Amygdala (tissue), 56 donors: ENCODE measurements at places on chromosomes 13 and 19.

- no peak for DNase-seq
Observed at GRCh38 chr13:27960362-27961226, 8.5 kb downstream of the CDX2 start.

DNA sequence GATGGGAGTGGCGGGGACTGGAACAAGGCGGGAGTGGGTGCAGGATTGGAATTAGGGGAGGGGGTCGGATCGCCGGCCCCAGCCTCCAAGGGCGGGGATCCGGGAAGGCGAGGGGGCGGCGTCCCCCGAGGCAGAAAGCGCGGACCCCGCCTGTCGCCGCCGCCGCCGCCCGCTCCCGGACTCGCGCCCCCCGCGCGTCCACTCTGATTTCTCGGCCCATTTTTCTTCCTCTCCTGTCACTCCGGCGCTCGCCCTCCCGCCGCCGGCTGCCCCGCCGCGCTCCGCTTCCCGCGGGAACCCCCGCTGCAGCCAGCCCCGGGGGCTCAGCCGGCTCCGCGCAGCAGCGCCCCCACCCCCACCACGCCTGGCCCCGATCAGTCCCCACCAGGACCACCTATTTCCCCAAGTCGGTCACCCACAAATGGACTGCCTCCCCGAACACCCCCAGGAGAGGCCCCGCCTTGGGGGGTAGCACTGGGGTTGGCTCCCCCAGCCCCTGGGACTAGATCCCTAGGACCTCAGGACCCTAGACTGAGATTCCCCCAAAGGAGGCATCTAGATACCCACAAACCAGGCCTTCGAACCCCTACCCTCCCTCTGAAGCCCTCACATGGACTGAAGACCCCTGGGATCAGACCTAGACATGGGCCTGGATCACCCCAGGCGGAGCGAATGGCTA lies 12.6 kb upstream of the ERFL start:
- DNase-seq, result no peak

DNA sequence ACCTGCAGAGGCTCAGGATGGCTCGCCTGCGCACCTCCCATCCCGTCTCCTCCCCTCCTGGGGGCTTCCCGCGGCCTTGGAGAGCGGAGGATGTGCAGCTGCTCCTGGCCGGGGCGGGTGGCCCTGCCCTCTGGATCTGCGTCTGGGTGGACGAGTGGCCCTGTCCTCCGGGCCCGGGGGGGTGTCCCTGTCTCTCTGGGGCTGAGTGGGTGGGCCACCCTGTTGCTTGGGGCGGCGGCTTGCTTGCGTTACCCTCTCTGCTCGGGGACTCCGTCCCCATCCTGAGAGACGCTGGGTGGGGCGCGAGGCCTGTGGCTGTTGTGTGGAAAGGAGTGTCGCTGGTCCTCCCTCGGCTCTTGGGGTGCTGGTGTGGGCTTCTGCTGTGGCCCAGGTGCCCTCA lies 34.6 kb downstream of the DOT1L start:
- no peak for DNase-seq

- no peak for DNase-seq
Observed at GRCh38 chr13:83914368-83914767, 32.1 kb upstream of the SLITRK1 start.

DNA sequence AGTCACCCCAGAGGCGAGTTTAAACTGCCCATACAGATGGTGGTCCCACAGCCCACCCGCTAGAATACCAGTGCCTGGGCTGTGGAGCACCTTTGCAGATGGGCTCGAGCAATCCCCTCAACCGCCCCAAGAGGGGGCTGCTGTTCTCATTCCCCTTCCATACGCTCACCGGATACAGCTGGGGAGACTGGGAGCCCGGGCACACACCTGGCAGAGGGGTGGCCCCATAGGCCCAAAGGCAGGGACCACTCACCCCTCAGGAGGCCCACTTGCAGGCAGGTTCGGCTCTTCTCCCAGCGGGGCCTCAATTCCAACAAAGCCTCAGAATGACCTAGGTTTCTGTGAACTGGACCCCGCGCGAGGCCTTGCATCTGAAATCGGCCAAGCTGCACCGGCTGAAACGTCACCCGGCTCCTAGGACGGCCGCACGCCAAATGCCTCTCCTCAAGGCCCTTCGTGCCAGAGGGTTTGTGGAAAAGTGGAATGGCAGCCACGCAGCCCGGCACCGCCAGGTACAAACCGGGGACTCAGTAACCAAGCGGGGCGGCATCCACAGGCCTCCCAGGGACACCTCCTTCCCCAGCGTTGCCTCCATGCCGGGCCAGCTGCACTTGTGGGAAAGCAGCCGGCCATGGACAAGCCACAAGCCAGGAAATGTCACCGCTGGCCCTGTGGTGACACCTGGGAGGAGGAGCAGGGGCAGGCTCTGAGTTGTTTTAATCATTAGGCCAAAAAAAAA lies 18.7 kb downstream of the MLLT1 start:
- DNase-seq, result no peak
